ENCODE measurements at places on chromosomes 5 and 9.

GRCh38 chr5:79831381-79832309 lies 142.0 kb downstream of the CMYA5 start:
- no peak for DNase-seq

GRCh38 chr5:155285706-155286105 lies 272.2 kb downstream of the KIF4B start:
- DNase-seq, result no peak

- DNase-seq, result no peak
Observed at GRCh38 chr5:133967124-133967523, 1.3 kb downstream of the C5orf15 start.

GRCh38 chr5:167634432-167634831 lies 657.0 kb upstream of the WWC1 start:
- DNase-seq, result no peak

- DNase-seq, result peak; percentile 59
Observed at GRCh38 chr5:56328753-56329560, 95.8 kb upstream of the ANKRD55 start.

- DNase-seq, result peak; percentile 59
Observed at GRCh38 chr9:128421482-128421996, 882 bp downstream of the CERCAM start.

DNA sequence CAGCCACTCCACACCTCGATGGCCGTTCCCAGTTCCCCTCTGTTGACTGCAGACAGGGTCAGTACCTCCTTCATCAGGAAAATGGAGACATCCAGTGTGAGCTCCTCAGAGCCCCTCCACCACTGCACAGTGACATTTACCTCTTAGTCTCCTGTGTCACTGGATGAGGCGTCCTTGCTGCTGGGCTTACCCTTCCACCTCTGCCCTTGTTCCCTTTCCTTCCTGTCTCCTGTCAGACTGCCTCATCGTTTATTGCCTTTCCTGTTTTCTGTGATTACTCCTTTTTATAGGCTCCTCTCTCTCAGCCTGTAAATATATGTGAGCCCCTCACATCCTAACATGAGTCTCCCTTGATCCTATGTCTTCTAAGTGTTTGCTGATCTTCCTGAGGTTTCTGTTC lies 23.2 kb upstream of the SPTAN1 start:
- DNase-seq, result no peak

GRCh38 chr5:160458806-160459800 lies 37.4 kb downstream of the PTTG1 start:
- no peak for DNase-seq

GRCh38 chr9:8429157-8429556 lies 629.6 kb upstream of the DMAC1 start:
- no peak for DNase-seq

- DNase-seq, result no peak
Observed at GRCh38 chr9:6564868-6565267, 80.7 kb downstream of the GLDC start.

DNA sequence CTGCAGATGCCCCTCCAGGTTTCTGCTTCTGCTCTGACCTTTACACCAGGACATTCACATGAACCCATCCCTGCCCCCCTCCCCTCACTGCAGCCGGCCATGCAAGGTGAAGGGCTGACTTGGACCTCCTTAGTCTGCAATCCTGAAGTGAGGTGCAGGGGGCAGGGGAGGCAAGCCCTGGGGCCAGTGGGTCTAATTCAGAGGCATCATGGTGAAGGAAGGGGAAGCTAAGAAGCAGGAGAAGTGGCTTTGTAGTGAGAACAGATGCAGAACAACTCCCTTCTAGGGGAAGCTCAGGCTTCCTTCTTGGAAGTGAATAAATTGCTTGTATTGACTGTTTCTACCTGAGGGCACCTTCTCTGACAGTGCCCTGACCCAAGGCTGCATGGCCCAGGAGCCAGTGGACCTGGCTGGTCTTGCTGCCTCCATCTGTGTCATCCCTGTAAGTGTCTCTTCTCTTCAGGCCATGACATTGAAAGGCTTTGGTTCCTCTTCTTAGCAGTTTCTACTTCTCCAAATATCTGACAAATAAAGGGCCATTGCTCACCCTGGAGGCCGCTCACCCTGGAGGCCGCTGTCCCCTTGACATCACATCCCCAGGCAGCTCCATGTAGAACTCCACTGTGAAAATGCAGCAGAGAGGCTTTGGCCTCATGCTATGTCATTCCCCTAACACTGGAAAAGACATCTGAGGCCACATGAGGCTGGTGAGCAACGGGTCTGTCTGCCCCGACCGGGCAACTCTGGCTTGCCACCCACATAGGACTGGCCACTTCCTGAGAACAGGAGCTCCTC lies 55.3 kb downstream of the GADD45G start:
- no peak for DNase-seq

- DNase-seq, result no peak
Observed at GRCh38 chr9:34686231-34686630, 4.8 kb downstream of the CCL19 start.

DNA sequence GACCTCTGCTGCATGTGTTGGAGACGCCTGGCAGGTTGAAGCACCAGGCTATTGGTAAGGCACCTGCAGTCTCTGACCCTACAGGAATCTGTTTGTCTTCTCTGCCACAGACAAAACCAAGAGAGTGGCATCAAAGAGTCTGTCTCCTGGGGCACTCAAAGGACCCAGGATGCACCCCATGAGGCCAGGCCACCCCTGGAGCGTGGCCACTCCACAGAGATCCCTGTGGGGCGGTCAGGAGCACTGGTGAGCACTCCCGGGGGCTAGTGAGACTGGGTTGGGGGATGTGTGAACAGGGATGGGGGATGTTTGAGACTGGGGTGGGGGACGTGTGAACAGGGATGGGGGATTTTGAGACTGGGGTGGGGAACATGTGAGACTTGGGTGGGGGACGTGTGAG lies 240.3 kb downstream of the CACNA1B start:
- DNase-seq, result no peak

DNA sequence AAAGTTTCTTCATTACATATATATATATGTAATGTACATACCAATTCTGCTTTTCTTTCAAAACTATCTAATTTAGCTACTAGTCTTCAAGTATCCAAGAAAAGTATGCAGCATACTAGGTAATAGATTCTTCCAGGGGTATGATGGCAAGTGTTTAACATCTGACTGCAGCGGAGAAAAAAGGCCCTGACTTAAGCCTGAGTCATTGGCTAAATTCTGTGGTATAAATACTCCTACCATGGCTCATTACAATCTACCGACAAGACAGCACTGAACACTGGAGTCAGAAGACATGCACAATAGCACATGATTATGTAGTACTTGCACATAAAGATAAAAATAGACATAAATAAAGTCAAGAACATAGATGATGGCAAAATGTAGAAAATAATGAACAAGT lies 439.9 kb downstream of the BRINP1 start:
- DNase-seq, result no peak

DNA sequence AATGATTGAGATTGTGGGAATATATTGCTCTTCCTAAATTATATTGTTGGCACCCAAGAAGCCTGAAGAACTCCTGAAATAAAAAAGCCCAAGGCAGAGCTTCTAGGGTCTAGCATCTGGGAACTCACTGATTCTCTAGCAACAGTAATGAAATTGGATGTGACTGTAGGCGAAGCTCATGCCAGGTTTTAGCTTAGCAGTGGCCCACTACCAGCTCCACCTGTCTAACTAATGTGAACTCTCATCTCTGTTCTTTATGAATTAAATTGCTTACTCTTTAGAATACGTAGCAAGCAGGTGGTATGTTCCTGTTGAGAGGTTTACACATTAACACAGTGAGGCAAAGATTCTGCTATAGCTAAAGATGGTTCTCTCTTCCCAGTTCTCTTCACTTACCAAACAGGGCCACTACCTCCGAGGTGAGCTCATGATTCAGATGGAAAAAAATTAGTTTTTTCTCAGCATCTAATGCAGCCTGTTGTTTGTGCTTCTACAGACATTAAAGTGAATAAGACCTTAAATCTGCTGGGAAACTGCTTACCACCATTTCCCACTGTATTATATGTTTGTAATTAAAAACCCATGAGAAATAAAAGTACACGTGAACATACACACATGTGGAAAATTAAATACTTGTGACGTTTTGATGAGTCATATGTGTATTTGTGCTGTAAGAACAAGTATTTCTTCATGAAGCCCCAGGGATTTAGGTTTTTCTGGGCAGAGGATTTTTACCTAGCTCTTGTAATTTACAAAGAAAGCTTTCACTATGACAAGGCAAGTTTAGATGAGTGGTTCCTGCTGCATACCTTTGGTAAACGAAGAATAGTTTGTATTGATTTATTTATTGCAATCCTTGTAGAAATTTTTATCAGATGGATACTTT lies 360.1 kb downstream of the KDM4C start:
- DNase-seq, result no peak

- DNase-seq, result no peak
Observed at GRCh38 chr5:424301-425110, 18.5 kb upstream of the EXOC3 start.

DNA sequence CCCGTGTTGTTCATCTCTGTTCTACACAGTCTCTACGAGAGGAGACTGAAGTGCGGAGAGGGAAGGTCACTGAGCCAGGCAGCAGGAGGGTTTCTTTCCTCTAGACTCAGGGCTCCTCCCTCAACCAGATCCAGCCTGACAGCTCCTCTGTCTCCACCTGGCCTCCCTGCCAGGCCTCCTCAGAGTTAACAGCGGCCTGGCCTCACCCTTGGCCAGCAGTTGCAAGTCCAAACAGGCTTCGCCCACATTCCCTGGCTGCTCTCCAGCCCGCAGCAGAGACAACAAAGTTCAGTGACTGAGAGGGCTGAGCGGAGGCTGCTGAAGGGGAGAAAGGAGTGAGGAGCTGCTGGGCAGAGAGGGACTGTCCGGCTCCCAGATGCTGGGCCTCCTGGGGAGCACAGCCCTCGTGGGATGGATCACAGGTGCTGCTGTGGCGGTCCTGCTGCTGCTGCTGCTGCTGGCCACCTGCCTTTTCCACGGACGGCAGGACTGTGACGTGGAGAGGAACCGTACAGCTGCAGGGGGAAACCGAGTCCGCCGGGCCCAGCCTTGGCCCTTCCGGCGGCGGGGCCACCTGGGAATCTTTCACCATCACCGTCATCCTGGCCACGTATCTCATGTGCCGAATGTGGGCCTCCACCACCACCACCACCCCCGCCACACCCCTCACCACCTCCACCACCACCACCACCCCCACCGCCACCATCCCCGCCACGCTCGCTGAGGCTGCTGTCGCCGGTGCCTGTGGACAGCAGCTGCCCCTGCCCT lies at the start of gene HRCT1:
TSS of gene HRCT1 (plus strand) at position 291 of the 768 bp plus-strand sequence. CDS start at position 377, 86 bp downstream.
- no peak for DNase-seq

GRCh38 chr5:57171816-57172465 lies 1.9 kb upstream of the GPBP1 start:
- peak; percentile 58 for DNase-seq

GRCh38 chr5:21834863-21835262 lies 1018.3 kb downstream of the CDH12 start:
- DNase-seq, result no peak

- DNase-seq, result no peak
Observed at GRCh38 chr5:112276991-112277390, 142.1 kb downstream of the EPB41L4A start.

- no peak for DNase-seq
Observed at GRCh38 chr5:178507151-178507932, 82.9 kb downstream of the COL23A1 start.

DNA sequence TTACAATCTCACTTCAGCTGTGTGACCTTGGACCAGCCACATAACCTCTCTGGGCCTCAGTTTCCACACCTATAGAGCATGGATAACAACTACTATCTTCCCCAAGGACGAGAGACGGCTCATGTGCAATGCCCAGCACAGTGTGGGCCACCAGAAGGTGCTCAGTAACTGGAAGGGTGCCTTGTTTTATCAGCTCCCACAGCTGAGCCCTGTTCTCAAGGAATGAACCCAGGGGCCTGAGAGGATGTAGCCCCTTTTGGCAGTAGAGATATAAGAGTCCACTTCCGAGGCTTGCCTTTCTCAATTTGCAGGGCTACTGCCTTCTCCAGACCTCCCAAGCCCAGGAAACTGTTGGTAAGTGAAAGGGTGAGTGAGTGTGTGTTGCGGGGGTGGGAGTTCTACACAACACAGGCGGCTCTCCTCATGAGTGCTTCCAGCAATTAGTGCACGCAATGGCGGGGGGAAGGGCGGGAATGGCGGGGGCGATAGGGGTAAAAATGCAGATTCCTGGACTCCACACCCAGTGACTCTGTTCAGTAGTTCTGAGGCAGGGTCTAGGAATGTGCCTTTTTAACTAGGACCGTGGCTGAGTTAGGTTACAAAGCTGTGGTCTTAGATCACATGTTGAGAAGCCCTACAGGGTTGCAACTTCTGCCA lies 185.1 kb downstream of the FSTL4 start:
- DNase-seq, result no peak

GRCh38 chr5:73858776-73859175 lies 232.8 kb downstream of the ARHGEF28 start:
- DNase-seq, result no peak

GRCh38 chr9:13279284-13280141 lies at the start of gene MPDZ:
TSS of gene MPDZ (minus strand) at chr9:13279692. CDS start at chr9:13250315, 29,377 bp downstream.
- DNase-seq, result no peak

- no peak for DNase-seq
Observed at GRCh38 chr5:56409331-56410190, 176.4 kb upstream of the ANKRD55 start.

DNA sequence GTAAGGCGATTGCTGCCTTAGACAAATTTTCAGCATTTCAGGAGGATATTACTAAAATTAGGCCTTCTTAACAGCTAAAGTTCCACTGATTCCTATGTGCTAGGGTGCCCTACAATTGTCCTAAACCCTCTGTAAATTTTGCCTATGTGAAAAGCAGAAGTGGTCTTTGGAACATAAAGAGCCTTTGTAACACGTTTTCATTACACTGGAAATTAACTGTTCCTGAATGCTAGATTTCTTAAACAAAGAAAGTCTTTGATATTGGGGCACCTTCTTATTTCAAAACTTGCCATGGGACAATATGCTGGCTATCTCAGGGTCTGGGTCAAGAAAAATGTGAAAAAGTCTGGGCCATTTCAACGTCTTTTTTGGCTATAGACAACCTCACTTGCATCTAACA lies 60.4 kb upstream of the MOCS2 start:
- no peak for DNase-seq

DNA sequence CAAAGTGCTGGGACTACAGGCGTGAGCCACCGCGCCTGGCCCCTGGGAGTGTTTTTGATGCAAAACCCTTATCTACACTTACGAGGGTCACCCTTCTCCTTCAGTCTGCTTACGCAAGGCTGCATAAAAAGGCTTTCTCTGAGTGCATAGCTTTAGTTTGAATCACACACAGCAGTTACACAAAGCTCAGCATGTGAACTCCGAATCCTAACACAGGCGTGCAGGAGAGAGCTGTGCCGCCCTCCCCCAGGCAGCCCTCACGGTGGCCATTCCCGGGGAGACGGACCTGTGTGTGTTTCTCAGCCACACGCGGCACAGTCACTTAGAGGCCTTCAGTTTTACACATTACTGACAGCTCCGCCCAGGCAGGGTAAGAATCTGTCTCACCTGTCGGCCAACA lies 26.7 kb downstream of the EXD3 start:
- DNase-seq, result no peak

- DNase-seq, result no peak
Observed at GRCh38 chr9:98365227-98365669, 109.8 kb upstream of the TBC1D2 start.
